ENCODE measurements at places on chromosomes 5 and 9. TPM values are rescaled to one million over a fixed set of nuclear protein-coding genes. Genes with fewer than 3 reads are reported as not detected.

DNA sequence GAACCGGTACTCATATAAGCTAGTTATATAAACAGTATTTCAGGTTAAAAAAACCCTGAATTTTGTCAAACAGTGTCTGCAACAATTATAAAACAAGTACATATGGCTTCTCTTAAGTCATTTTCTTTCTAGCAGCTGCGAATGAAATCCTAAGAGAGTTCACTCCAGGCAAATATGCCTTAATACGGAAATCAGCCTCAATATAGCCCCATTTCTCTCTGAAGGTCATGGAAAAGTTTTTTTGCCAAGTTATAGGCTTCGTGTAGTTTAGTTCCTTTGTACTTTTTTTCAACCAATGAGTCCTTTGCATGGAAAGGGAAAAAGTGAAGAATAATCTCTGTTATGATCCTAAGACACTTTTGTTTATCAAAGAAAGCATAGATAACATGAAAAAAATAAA is 848.0 kb upstream of the ACO1 start:
- DNase-seq = no peak

DNA sequence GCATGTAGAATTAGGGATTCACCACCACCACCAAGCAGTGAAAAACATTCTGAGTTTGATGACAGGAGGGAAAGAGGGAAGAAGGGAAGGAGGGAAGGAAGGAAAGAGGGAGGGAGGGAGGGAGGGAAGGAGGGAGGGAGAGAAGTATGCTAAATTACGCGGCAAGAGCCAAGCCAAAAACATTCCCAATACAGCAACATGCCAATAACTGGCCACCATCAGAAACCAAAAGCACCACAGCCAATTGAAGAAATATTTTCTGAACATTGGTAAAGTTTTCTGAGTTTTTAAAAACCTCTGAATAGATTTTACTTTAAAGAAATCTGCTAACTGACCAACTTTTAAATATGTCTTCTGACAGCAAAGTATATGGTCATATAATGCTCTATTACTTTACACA is 36.0 kb downstream of the FNIP1 start:
- DNase-seq = no peak

DNA sequence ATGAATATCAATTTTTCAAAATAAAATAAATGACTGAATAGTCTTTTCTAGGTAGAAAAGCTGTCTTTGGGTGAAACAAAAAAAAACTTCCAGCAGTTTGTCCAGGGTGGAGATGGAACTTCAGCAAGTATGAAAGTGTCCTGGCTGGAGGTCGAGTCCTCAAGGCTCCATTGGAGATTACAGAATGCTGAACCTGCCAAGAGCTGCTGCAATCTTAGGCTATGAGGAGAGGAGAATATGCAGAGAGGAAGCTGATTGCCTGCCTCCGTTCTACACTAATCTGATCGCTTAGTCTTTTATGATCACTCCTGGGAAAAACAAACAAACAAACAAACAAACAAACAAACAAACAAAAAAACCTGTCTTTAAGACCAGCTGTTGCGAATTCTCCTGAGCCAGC is 50.6 kb downstream of the NREP start:
- DNase-seq = peak; percentile 15

DNA sequence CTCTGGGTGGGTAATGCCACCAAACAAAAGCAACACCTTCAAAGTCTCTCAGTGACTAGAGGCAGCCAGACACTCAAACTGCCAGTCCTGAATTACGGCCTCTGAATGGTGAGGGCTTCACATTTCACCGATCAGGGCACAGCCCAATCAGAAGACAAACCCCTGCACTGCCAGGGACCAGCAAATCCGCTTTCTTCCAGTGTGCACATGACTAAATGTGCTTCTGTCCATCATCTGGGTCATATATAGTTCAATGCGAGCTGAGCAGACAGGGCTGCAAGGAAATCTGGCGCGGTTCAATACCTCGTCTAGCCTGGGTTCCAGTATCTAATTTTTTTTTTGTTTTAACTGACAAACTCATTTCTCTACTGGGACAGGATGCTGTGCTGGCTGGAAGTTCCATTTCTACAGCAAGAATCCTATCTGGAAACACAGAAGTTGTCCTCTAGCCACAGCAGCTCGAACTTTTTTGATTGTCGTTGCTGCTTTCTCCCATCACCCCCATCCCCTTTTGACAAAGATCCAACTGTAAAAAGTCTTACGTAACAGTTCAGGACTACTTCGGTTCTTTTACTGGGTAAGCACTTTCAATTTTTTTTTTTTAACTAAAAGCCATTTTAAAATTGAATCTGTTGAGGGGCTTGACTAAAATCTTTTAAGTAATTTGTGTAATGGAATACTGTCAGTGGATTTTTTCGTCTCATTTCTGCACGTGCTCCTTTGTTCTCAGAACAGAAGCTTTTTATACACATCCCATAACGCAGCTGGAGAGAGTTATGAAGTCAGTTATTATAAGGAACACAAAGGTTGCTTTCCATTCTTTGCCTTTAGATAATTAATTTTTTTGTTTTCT is 112.7 kb downstream of the NR6A1 start:
- DNase-seq = peak; percentile 88

GRCh38 chr9:16039988-16040761 is 487.3 kb downstream of the CCDC171 start:
- DNase-seq = no peak

DNA sequence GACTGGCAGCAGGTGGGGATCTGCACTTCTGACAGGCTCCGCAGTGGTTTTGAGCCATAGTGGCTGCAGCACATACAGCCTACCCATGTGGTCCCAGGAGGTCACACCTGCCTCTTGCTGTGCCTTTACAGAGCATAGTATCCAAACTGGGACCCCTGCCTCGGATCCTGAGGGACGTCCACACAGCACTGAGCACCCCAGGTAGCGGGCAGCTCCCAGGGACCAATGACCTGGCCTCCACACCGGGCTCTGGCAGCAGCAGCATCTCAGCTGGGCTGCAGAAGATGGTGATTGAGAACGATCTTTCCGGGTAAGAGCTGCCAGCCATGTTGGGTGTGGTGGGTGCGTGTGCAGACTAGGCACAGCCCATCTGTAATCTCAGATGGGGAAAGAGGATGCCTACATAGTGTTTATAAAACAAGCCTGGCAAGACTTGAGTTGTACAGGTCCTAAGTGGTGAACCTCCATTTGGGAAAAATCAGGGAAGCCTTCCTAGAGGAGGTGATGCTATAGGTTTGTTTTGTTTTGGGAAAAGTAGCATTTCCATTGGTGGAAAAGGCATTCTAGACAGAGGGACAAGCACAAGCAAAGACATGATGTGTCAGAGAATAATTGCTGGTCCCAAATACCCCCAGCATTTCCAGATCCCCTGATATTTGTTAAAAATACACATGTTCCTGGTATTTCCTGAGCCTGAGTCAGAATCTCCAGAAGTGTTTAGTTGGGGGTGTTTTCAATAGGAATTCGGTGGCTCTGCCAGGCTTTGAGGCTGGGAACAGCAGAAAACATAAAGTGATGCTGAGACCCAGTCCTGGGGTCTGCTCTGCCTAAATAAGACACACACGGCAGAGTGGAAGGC is 119.2 kb downstream of the DAB2IP start:
- DNase-seq = no peak

DNA sequence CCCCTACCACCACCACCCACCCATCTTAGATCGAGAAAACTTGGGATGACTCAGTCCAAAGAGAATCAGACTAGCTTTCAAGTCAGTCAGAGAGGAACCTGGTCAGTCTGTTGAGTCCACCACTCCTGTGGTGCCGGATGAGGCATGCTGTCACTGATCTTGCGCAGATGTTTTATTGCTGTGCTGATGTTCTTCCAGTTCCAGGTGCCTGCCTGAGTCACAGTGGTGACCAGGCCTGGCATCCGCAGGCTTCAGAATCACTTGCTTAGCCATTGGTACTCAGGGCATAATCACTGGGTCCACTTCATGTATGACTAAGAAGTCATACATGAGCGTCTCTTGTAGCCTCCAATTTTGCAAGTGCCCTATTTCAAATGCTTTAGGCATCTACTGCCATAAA is 114.1 kb downstream of the MUSK start:
- DNase-seq = no peak

DNA sequence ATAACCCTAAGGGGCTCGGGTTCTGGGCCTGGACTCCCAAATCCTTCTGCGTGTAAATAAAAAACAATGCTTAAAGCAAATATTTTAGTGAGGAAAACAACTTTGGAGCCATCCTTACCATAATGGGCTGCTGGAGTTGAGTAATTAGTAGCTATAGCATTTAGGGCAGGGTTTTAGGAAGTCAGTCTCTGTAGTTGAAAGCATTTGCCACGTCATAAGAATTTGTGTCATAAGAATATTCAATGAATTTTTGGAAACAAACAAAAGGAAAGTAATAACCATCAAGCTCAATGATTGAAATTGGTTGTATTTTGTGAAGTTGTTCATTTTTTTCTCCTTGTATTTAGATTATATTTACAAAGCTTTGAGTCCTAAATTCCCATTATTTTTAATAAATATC is 114.8 kb upstream of the ELL2 start:
- no peak for DNase-seq

Gene IL13
- total RNA-seq = not detected

Gene UIMC1
- total RNA-seq = 94.1 TPM

Gene PCDHA4
- not detected for total RNA-seq

Gene IFNE
- not detected for total RNA-seq

Measured in OCI-LY7 (cell line).